ENCODE measurements at places on chromosomes 3 and 15.

- no peak for DNase-seq
Observed at GRCh38 chr3:31409866-31410265, 122.9 kb upstream of the STT3B start.

- DNase-seq = no peak
Observed at GRCh38 chr3:139564294-139564861, 24.8 kb upstream of the RBP1 start.

DNA sequence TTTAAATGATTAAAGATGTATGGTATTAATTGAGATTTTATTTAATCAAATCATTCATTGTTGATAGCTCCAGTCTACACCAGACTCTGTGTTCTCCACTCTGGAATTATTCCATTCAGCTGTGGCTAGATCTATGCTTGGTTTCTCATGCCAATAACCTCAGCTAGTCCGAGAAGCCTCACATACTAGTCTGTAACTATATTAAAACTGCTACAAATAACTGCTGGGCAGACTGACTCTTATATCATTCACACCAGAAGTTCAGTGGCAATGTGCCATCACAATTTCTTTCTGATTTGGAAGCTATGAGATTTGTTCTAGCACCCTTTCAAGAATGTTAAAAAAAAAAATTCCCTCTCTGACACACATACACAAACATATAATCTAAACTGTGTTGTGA lies 947.3 kb downstream of the ROBO1 start:
- DNase-seq = no peak

GRCh38 chr3:115226844-115227445 lies 79.9 kb upstream of the ZBTB20 start:
- DNase-seq = no peak

DNA sequence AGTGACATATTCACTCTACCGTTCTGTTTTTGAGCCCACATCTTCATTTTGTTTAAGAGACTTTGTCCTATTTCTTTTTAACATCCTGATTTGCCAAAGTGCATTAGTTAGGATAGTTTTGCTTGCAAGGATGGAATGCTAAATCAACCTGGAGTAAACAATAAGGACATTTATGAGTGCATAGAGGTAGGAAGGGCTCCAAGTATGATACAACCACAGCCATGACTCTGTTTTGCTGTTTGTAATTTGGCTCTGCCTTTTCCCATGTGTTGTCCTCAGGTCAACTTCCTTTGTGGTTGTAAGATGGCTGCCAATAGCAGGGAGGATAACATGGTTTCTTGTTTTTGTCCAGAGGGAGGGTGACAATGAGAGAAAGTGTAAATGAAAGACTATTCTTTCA lies 66.4 kb upstream of the GOLIM4 start:
- DNase-seq = no peak

GRCh38 chr3:178397836-178398235 lies 138.4 kb upstream of the KCNMB2 start:
- no peak for DNase-seq

- no peak for DNase-seq
Observed at GRCh38 chr3:197549261-197549885, 6.4 kb downstream of the BDH1 start.

DNA sequence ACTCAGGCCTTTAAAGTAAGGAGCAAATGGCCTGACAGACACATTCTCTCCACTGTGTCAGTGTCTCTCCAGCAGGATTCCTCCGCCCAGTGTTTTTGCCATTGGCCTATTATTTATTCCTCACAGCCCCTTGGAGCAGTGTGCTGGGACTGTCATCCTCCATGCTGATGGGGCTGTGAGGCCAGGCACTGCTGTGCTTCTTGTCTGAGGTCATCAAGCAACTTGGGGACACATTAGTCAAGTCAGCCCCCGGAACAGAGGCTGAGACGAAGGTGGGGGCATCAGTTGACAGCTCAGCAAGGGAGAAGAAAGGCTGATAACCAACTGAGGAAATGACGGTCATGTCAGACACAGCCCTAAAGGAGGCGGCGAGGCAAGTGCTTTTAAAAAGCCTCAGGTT lies 67.4 kb downstream of the XXYLT1 start:
- DNase-seq = no peak

DNA sequence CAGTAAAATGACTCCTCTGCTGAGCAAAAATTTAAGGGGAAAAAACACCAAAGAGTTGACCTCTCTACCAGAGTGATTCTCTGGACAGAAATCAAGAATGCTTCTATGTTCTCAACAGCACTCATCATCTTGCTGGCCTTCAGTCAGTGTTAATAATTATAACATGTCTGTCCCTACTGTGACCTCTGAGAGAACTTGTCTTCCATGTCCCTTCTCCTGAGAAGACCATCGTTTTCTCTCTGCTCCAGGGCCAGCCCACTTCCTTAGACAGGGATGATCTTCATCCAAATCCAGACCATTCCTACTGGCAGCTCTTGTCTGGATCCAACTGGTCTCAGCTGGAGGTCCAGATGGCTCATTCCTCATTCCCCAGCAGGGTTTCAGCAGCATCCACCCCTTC lies 139.0 kb upstream of the NECTIN3 start:
- DNase-seq = no peak

DNA sequence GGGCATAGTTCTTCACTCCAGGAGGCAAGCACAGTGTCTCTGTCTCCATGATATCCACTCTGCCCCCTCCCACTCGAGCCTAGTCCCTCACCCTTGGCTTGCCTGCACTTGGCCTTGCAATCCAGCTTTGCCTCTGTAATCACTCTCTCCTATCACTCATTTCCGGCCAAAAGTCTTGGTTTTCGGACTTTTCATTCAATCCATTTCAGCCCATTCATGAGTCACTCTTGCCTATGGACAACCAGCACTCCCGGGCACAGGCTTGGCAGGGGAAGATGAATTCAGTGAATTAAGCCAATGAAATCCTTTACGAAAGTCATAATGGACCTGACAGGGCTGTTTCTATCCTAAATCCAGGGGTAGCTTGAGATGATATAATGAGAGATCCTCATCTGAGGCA lies 21.7 kb downstream of the DAZL start:
- no peak for DNase-seq

DNA sequence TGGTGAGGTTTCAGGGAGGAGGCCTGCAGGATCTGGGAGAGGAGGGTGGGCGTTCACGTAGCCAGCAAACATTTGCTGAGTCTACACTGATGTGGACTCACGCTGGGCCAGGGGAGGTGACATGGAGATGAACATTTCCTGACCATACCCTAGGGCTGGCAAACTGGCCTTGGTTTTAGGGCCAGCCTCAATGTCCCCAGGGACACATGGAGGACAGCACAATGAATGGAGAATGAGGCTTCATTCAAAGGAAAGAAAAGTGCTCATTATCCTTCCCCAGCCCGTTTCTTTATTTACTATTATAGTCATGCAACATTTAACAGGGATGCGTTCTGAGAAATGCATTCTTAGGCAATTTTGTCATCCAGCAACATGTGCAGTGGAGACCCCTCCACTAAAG lies 26.8 kb downstream of the ACAN start:
- no peak for DNase-seq

DNA sequence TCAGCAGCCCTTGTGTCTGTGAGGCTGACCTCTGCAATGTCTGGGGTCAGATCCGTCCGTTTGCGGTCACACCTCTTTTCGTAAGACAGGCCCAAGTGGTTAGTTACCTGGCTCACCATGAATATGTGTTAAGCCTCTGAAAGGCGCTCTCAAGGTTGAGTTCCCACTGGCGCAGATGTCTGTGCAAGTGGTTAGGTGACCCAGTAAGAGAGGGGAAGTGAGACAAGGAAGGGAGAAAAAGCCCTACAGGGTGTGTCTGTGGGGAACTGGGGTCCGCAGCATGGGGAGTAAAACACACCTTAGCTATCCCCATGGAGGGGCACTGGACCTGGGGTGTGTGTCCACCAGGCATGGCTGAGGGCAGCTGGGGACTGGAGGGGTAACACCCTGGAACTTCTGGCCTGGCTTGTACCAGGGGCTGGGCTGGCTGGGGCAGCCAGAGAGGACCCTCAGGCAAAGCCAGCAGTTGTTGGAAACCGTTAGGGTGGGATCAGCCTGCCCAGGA lies 391.6 kb upstream of the PROK2 start:
- no peak for DNase-seq

DNA sequence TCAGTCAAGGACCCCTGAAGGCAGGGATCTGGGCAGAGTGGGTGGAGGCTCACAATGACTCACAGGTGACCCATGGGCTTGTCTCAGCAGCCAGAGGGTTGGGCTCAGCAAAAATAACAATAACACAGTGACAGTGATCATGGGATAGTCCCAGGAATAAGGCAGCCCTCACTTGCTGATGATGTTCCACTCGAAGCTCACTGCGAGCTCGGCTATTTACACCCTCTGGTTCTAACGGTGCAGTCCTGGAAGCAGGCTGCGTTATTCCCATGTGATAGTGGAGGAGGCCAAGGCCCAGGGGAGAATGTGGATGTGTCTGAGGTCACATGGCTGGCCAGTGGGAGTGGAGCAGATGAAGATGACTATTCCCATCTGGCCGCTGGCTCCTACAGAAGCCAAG lies 16.2 kb downstream of the CCDC33 start:
- DNase-seq = no peak

DNA sequence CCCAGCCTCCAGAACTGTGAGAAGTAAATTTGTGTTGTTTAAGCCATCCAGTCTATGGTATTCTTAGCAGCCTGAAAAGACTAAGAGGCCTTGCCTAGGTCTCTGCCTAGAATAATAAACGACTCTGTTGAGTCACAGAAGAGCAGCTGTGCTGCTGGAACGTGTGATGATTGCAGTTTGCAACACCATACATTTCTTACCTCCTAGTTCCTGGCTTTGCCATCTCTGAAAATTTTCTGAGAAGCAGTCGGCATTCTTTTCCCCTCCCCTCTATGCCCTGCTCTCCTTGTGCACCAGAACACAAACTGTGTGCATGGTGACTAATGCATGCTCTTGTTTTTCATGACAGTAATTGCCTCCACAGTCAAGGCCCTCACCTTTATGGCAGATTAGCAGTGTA lies 301.3 kb downstream of the IL20RB start:
- no peak for DNase-seq

DNA sequence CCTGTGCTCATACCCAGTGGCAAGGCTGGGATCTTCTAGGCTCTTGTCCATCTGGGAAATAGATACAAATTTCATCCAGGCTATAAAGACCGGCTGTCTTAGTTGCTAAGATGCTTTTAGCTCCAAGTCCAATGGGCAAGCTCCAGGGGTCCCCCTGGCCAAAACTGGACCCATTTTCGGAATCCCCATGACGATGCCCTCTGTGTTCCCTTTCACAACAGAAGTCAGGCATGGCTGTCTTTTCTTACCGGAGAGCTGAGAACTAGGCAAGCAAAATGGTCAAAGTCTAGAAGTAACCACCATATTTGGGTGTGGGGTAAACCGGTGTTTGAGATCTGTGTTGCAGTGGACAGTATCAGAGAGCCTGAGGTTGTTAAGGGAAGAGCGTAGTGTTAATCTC lies 1.0 kb downstream of the GLYCTK start:
- DNase-seq = no peak

DNA sequence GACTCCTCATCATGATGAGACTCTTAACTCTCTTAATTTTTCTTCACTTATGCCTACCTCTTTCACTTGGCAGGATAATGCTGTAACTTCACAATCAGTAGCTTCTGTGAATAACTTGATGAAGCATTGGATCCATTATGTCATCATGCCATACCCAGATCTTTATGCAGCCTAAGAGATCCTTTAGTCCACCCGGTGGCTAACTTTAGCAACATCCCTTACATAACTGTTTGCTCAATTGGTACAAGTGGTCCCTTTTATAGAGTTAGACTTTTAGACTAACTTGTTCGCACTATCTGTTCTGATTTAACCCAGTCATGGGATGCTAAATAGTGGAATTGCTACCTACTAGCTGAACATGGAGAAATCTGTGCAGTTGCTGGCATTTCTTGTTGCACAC lies 184.5 kb downstream of the USP13 start:
- DNase-seq = no peak

GRCh38 chr3:12627370-12627769 lies 36.5 kb downstream of the RAF1 start:
- DNase-seq = no peak

GRCh38 chr15:50418041-50418583 lies 6.1 kb upstream of the USP8 start:
- no peak for DNase-seq

GRCh38 chr15:23866832-23867231 lies 179.7 kb upstream of the NDN start:
- DNase-seq = no peak

DNA sequence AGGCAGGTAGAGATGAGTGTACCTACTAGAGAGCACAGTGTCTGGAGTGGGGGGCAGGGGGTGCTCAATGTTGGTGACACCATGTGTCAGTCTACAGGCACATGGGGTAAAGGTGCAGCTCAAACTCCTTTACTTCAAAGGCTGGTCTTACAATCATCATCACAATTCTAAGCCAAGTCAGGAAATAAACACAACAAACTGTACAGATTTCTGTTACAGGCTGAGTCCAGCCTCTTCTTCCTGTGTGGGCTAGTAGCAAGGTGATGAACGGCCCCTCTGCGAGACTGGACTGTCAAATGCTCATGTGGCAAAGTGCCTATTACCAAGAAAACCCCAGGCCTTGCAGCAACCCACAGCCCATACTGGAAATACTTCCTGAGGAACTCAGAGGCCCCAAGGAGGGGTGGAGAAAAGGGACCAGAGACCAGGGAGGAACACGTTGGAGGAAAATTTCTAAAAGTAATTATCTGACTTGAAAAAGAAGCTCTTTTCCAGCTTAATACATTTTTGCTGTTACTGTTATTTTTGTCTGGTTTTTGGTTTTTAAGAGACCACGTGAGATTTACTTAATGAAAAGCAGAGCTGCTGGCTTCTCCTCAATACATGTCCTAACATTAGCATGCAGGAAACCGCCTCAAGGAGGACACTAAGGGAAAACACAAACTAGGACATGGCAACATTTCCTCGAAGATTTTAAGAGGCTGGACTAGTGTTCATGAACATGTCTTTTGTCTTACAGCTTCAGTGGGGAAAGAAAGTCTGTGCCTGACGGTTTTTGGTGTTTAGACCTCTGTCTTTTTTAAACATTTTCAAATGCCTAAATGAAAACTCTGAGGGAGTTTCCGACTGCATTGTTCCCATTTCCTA lies 29.5 kb downstream of the TBC1D2B start:
- peak; percentile 44 for DNase-seq

GRCh38 chr15:46955576-46955975 lies 761.7 kb upstream of the SEMA6D start:
- no peak for DNase-seq

DNA sequence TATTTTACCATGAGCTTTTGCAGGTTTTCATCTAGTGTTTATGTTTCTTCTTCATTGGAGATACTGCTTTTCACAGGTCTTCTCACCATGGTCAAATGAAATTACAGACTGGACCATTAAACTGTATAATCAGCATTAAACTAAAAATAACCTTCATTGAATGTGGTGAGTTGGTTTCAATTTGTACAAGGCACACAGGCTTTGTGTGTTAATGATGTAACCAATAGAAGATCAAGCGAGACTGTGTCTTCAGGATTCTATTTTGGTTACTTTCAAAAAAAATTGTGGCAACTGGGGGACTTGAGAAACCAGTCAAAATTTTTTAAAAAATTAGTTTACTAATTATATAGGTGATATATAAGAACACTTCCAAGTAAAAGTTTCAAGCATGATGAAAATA lies 54.3 kb upstream of the GCSAM start:
- DNase-seq = no peak
